HFF-Myc (cell line): ENCODE measurements at places on chromosomes 3 and 15.

GRCh38 chr15:70742928-70743327, 20.4 kb downstream of the UACA start:
- DNase-seq: no peak

DNA sequence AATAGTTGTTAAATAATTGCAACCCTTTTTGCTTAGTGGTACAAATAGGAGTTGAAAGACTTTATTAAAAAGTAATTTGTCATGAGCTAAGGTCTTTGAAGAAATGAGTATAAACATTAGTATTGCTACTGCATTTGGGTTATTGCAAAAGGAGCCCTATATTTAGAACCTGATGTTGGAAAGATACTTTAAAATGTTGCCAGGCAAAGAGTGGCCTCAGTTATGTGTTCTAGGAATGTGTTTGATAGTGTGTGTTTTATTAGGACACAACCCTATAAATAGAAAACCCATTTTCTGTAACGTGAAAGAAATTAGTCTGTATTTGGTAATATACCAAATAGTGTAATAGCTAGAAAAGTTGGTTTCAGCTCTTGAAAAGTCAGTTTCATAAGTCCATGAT, 10.7 kb downstream of the VPS8 start:
- DNase-seq: no peak

GRCh38 chr3:143064777-143065176, 54.8 kb upstream of the CHST2 start:
- no peak for DNase-seq

DNA sequence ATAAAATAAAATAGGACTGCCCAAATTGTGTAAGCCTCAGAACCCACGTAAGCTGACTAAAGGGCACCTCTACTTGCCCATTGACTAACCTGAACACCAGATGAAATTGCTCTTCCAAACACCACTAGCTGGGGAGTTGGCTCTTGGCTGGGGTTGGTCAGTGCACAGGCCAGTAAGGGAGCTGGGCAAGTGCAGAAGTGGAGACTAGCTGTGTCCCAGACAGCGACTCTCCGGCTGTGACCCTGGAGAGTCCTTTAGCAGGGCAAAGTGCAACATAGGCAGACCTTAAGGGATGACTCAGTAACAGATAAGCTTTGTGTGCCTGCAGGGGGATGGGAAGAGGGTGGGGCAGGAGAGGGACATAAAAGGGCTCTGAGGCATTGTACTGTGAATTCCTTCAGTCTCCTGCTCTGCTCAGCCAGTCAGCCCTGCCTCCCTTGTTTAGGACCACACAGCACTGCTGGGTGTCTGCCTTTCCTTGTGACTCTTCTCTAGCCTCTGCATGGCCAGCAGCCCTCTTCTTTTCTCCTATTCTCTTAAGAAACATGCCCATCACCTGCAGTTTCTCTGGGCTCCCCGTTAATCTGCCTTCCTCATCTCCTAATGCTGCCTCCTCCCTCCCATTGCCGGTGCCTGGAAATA, 13.2 kb downstream of the NR1I2 start:
- no peak for DNase-seq

- no peak for DNase-seq
Observed at GRCh38 chr3:100080573-100080972, 33.7 kb downstream of the FILIP1L start.

GRCh38 chr3:156551746-156552145, 3.2 kb downstream of the SSR3 start:
- DNase-seq: no peak

DNA sequence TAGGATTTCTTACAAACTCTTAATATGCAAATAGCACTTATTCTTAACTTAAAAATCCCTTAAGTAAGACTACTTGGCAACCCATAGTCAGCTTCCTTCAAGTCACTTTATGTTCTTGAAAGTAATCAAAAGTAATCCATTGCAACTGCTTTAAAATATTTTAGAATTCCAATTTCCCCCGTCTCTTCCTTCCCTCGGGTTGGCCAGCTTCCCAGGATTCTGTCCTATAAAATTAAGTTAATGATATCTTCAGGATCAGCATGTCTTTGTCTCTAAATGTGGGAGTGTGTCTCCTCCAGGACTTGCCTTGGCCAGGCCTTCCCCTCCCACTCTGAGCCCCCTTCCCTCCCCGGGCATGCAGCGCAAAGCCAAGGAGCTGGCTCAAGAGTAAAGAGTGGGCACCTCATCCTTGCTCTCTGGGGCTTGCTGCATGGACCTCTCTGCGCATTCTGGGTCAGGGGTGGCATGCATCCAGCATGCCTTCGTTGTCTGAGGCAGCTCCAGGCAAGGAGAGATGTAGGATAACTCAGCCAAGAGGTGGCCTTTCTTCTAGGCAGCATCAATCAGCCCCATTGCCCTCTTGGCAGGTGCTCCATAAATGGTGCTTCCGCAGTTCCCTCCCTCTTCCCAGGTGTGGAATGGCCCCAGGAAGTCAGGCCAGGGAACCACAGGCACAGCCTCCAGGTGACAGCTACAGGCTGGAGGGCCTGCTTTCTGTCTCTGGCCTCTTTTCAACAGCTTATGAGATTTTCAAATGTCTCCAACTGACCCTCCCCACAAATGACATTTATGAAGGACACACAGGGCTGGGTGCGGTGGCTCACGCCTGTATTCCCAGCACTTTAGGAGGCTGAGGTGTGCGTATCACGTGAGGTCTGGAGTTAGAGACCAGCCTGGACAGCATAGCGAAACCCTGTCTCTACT, 108.7 kb upstream of the ALDH1A3 start:
- no peak for DNase-seq

- DNase-seq: no peak
Observed at GRCh38 chr3:135576751-135577150, 388.8 kb upstream of the PPP2R3A start.

- DNase-seq: no peak
Observed at GRCh38 chr3:118213892-118214291, 820.8 kb downstream of the IGSF11 start.

- no peak for DNase-seq
Observed at GRCh38 chr15:39898317-39898716, 21.7 kb downstream of the GPR176 start.

GRCh38 chr3:97721446-97721845, 43.1 kb upstream of the ARL6 start:
- no peak for DNase-seq

GRCh38 chr3:111542611-111543300, 759 bp downstream of the CD96 start:
- DNase-seq: no peak

- DNase-seq: no peak
Observed at GRCh38 chr15:58627046-58627445, 122.5 kb downstream of the ADAM10 start.

- DNase-seq: no peak
Observed at GRCh38 chr15:96072821-96073220, 257.7 kb upstream of the NR2F2 start.

GRCh38 chr3:40843851-40844548, 319.2 kb downstream of the ZNF621 start:
- DNase-seq: no peak

DNA sequence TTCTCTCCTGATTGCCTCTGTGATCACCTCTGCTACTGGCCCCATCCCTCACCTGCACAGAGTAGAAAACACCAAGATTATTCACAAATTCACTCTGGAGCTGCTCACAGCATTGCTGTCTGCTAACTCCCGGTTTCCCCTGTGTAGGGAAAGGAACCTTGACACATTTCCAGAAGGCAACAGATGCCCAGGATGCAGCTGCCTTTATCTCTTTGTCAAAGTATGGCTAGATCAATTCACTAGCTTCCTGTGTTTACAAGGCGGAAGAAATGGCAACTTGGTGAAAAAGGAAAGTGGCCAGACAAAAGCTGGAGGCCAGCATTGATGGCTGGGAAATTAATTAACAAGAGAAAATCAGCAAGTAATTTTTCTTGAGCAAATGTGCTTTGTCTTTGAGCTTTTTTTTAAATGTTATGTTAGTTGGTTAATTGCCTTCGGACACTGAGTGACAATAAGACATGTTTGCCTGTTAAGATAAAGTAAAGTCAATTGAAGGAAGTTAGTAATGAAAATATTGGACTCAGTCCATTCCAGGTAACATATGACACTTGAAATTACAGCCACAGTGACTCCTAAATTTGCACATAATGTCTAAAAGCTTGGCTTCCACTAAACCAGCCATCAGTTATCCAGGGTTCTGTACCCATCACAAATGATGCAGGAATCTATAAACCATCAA, 394.6 kb upstream of the IL12A start:
- DNase-seq: no peak

GRCh38 chr3:133871368-133872090, 24.2 kb downstream of the RAB6B start:
- DNase-seq: no peak

- no peak for DNase-seq
Observed at GRCh38 chr15:64720188-64720587, 55.2 kb downstream of the RBPMS2 start.

DNA sequence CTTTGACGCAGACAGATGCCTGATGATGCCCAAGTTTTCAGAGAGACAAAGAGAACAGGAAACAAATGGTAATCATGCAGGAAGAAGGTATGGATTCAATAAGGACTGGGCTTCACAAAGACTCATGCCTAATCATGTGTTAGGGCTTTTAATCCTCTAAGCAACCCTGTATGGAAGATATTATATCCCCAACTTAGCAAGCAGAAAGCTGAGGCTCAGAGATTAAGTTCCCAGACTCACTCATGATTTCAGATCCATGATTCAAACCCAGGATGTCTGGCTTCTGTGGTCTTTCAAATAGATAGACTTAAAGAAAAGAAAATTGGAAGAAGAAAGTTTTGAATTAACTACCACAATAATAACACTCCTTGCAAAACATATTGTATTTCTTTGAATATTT, 4.1 kb upstream of the CLASP2 start:
- no peak for DNase-seq

- peak; percentile 80 for DNase-seq
Observed at GRCh38 chr3:111936191-111936841, 42.5 kb upstream of the ABHD10 start.

DNA sequence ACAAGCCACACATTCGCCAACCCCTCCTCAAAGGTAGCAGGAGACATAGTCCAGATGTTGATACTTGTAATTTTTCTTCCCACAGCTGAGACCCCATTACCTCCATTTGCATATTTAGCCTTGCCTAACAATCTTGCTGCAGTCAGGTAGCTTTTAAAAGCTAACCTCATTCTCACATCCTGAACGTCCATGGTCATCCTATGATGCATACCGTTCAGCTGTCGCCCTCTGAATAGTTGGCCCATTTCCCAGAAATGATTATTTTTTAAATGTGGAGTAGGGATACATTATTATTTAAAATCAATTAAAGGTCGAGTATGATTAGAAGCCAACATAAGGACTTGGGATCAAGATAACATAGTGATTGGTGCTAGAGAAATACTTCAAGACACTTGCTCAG, 165.0 kb downstream of the MEX3B start:
- DNase-seq: no peak

DNA sequence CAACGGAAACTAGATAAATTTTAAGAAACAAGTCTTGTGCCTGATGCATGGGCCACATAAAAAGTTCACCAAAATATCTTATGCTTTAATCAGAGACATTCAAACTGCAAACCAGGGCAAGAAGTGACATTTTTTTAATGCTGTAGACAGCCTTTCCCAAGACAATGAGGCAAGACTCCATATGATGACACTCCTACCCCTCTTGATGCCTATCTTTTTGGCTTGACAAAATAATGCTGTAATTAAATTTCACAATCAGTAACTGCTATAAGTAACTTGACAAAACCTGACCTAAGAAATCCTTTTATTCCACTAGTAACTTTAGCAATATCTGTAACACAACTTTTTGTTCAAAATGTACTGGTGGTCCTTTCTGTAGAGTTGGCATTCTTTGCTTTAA, 48.7 kb downstream of the ECT2 start:
- DNase-seq: no peak

GRCh38 chr3:139893267-139893962, 41.6 kb upstream of the CLSTN2 start:
- no peak for DNase-seq

DNA sequence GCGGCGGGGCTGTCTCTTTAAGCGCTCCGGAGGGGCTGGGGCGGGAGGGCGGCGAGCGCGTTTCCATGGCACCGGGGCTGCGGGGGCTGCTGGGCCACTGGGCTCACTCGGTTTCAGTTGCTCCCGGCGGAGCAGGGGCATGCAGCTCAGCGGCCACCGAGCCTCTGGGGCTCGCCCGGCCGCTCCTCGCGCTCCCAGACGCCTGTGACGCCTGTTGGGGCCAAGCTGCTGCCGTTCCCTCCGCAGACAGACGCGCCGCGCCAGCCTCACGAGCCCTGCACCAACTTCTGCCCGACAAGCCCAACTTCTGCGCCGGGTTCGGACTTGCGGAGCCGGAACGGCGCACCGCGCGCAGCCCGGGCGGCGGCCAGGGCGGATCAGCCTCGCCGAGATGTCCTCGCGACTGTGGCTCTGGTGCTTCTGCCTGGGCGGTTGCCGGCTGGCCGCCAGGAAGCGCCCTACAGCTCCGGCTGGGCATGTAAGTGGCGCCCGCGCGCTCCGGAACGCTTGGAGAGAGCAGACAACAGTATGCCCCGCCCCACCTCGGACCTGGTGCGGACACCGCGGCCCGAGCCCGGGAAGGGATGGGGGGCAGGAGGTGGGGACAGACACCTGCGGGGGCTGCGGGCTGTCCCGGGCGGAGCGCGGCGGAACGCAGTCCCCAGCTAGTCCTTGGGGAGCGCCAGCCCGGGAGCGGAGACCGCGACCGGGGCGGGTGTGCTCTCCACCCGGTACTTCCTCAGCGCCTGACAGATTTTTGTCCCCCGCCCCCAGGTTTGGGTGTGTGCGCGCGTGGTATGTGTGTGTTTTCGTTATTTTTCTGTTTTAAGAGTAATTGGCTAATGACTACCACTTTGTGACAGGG, 154.1 kb upstream of the GOLIM4 start:
- peak; percentile 15 for DNase-seq

DNA sequence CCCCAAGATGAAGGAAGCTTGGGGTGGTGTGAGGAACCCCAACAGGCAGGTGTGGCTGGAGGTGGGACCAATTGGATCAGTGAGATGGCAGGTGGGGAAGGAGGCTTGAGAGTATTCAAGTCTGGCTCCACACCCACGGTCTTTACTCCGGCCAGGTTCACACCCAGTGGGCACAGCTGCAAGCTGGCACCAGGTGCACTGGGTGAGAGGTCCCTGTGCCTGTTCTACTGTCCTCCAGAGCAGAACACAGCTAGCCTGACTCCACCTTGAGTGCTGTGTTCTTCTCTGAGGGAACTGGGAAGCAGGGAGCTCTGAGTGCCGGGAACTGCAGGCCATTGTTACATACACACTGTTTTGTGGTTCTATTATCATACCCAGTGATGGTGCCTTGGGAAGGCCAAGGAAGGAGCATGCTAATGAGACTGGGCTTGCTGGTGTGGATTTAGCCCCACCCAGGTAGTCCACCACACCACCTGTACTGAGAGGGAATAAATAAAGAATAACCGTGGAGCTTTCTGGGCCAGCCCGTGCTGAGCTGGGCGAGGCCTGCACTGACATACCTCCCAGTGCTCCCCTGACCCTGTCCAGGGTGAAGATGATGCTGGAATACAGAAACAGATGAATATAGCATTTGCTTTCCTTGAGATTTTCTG, 93.4 kb downstream of the ABHD5 start:
- DNase-seq: no peak

- no peak for DNase-seq
Observed at GRCh38 chr3:114508976-114509375, 215.1 kb downstream of the TIGIT start.

GRCh38 chr3:171873580-171873979, 30.4 kb downstream of the TMEM212 start:
- DNase-seq: peak; percentile 74

- no peak for DNase-seq
Observed at GRCh38 chr3:122100591-122101463, 45.7 kb downstream of the CD86 start.

GRCh38 chr15:41169781-41170180, 53.7 kb upstream of the INO80 start:
- no peak for DNase-seq

- DNase-seq: no peak
Observed at GRCh38 chr15:62428259-62428658, 263.2 kb upstream of the C2CD4B start.
